ENCODE measurements at places on chromosomes 1 and 21. TPM values are rescaled to one million over a fixed set of nuclear protein-coding genes. Genes with fewer than 3 reads are reported as not detected.

The MPL gene
- polyA plus RNA-seq = not detected

The APCS gene
- not detected for polyA plus RNA-seq

The PI4KB gene
- 75.2 TPM for polyA plus RNA-seq

The LAD1 gene
- 0.04 TPM for polyA plus RNA-seq

The PPM1J gene
- 2.1 TPM for polyA plus RNA-seq

The GBP2 gene
- polyA plus RNA-seq = 56.8 TPM

The SYNC gene
- polyA plus RNA-seq = 65.1 TPM

The CHIA gene
- polyA plus RNA-seq = not detected

The ZFP69 gene
- 1.8 TPM for polyA plus RNA-seq

The PRKCZ gene
- polyA plus RNA-seq = 3.0 TPM

The ZSCAN20 gene
- polyA plus RNA-seq = 3.5 TPM

The LCE1F gene
- not detected for polyA plus RNA-seq

Measured in AG04450 (cell line).